ENCODE measurements at places on chromosomes 7 and 10. TPM values are rescaled to one million over a fixed set of nuclear protein-coding genes. Genes with fewer than 3 reads are reported as not detected.

The STOX1 gene
- total RNA-seq = 0.45 TPM

The EEPD1 gene
- 56.9 TPM for total RNA-seq

The NODAL gene
- total RNA-seq = not detected

The WAPL gene
- total RNA-seq = 15.4 TPM

The FAM25C gene
- total RNA-seq = not detected

The MMP21 gene
- total RNA-seq = not detected

The GRID2IP gene
- total RNA-seq = not detected

Measured in A549 treated with Mapracorat at 1 μM for 4 hours (cell line).